Right atrium auricular region (tissue), 2 donors: ENCODE measurements at places on chromosomes 4 and X. TPM values are rescaled to one million over a fixed set of nuclear protein-coding genes. Genes with fewer than 3 reads are reported as not detected.

GRCh38 chr4:147594578-147594977, 22.6 kb upstream of the TMEM184C start:
- no peak for DNase-seq

DCAF4L1 gene
- not detected for total RNA-seq

DNA sequence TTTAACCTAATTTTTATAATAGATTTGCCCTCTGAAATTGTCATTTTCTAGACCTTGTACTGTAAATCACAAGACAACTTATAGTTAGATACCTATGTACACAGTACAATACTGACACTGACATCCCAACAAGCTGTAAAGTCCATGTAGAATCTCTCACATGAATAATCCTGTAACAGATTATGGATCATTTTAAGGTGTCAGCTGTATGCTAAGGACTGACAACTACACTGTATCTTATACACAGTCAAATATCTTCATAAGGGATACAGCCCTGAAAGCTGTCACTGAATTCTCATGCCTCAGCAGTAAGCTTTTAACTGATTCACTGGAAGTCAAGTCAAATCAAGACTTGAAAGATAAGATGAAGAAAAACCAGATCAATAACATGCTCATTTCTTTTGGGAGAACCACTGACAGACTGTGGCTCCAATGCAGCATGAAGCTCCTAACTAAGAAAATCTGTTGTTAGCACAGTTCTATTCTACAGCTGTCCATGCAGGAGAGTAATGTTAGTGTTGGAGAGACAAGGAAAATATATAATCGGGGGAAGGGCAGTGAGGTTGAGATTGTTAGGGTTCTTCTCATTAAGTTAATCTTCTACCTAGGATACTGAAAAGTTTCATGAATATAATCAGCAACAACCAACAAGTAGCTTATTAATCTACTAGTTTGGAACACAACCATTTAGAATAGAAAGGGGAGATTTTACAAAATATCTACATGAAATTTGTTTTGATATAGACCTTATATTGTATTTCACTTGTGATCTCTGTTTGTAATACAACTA, 612.0 kb downstream of the PCDH18 start:
- no peak for DNase-seq

- no peak for DNase-seq
Measured at GRCh38 chrX:107726816-107727534, 48.6 kb downstream of the TSC22D3 start.

DNA sequence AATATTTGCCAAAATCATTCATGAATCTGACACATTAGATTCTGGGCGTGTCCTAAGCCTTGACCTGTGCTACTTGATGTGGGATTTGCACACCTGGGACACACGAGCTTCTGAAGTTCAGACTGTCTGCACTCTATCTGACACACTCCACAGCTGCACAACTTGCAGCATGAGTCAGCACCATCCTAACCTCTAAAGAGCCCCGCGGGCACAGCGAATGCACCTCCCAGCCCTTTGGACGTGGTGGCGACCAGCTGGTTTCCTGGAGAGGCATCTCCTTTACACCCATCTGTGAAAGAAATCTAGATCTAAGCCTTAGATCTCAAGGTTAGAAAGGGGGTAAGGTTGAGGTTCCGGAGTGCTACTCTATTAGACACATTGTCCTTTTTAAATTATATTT, 69.2 kb downstream of the SORBS2 start:
- no peak for DNase-seq

RAI2 gene
- 29.6 TPM for total RNA-seq

XPNPEP2 gene
- 3.5 TPM for total RNA-seq

ASB9 gene
- total RNA-seq = 1.1 TPM

AADAT gene
- total RNA-seq = 1.6 TPM

GRCh38 chr4:66575008-66575696, 904.9 kb upstream of the EPHA5 start:
- DNase-seq = no peak

- no peak for DNase-seq
Measured at GRCh38 chrX:72107320-72107719, 24.4 kb downstream of the RTL5 start.

GRCh38 chr4:112002248-112002661, 143.0 kb upstream of the FAM241A start:
- no peak for DNase-seq

GRCh38 chr4:25938787-25939186, 24.8 kb downstream of the SMIM20 start:
- DNase-seq = peak; percentile 72

DNA sequence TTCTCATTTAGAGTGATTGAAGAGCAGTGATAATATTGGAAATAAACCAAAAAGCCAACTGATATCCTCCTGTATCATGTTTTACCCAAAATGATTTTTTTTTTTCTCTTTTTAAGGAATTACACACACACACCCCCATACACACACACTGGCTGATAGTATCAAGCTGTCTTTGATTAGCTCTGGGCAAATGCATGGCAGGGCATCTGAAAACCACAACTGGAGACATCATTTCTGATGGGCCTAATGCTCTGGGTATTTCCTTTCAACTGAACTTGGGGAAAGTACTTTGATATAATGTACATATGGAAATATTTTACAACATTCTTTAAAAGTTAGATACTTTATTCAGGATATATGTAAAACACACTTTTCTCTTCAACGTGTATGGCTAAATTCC, 14.2 kb upstream of the OSTC start:
- DNase-seq = no peak

NRK gene
- total RNA-seq = 2.3 TPM

DNA sequence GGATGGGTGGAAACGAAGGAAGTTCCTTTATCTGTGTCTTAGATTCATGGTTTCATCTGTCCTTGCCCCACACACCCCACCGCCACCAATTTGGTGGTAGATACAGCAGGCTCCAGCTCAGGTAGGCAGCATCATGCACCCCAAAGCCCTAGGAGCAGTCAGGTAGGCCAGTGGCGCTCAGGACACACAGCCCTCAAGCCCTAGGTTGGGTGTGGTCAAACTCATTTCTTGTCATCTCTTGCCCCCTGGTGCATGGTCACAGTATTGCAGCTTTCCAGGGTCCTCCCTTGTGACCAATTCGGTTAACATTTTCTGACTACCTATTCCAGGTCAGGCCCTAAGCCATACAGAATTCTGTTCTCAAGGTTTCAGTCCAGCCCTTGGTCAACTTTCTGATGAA, 14.5 kb upstream of the PRRG3 start:
- DNase-seq = no peak

DNA sequence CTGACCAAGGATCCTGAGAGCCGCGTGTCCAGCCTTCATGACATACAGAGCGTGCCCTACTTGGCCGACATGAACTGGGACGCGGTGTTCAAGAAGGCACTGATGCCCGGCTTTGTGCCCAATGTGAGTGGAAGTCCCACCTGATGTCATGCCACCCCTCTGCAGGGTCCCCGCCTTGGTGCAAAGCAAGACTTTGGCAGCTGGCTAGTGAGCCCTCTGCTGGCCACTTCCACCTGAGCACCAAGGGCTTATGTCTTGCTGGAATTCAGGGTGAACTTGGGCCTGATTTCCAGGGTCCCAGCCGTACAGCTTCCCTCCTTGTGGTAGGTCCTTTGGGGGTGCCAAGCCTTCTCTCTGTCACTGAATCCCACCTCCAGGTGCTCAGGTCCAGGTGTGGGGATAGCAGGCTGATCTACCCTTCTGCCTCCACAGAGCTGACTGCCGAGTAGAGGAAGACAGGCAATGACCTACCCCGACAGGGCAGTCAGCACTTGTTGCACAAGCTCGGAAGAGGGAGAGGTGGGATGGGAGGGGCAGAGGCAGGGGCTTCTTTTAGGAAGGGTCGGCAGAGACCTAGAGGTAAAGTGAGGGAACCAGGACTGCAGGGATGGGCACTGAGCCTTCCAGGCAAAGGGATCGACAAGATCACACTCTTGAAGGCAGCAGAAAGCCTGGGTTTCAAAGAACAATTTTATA, 248.1 kb downstream of the EVC2 start:
- no peak for DNase-seq

DNA sequence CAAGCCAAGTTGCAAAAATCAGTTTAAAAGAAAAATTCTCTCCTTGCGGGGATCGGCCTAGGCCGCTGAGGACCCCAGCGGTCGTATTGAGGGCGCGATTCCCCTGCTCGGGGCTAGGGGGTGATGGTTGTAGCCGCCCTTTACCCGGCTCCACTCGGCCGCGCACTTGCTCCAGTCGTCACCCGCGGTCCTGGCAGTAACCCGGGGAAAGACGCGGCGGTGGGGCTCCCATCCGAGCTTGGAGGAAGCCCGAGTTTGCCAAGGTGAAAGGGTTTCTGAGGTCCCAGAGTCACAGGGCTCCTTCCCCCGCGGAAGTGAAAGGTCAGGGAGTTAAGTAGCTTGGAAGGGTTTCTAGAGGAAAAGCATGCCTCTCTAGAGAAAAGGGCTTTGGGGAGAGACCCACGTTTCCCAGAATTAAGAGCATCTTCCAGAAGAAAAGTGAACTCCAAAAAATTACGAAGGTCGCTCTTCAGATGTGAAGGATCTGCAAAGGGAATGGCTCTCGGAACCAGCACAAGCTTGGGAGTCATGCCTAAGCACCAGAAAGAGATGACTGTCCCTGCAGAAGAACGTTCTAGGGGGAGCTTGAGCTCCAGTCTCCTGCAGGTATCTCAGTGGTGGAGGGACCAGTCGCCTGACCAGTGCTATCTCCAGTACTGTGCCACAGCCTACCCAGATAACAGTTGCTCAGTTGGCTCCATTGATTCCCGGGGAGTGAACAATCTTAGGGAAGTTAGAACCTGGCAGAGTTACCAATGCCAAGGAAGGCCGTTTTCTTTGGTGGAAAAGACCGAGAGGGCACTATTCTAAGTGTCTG, 875 bp downstream of the LAP3 start:
- DNase-seq = peak; percentile 65

SLC9A6 gene
- total RNA-seq = 16.3 TPM

GAGE12C gene
- total RNA-seq = not detected

DNA sequence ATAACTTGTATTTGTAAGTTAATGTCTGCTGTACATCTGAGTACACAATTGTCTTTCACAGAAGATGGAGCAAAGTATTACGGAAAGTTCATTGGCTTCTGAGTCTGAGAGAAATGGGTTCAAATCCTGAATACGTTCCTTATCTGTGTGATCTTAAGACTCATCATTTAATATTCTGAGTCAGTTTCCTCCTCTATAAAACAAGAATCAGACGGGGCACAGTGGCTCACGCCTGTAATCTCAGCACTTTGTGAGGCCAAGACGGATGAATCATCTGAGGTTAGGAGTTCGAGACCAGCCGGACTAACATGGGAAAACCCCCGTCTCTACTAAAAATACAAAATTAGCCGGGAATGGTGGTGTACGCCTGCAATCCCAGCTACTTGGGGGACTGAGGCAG, 57.8 kb downstream of the APBB2 start:
- no peak for DNase-seq

GRCh38 chrX:150150076-150150779, 211.9 kb upstream of the EOLA2 start:
- DNase-seq = no peak

GRCh38 chr4:182835006-182835740, 82.0 kb downstream of the DCTD start:
- DNase-seq = no peak

DNA sequence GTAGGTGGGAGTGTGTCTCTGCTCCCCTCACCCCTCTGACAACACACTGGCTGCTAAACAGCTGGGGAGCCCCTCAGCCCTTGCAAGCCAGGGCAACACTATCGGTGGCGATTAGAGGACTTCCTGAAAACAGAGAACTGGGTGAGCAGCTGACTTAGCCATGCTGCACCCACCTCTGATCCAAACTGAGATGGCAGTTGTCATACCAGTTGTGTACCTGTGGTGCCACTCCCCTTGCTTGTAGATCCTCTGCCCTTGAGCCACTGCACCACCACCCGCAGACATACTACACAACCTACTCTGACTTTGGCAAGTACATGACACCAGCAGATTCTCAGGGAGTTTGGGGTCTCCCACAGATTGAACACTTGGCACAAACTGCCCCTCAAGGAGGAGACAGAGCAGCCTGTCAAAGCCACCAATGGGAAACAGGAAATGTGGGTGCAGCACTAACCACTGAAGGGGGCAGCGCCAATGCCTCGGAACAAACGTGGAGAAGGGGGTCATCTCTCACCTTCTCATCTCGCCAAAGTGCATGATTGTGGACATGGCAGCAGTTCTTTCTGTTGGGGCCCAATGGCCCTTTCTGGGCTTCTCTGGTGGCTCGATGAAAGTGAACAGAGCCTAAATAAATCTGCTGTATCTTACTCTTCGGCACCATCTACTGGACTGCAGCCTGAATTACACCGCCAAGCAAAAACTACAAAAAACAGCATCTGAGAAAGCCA, 119.8 kb downstream of the NEK1 start:
- no peak for DNase-seq

SHISA3 gene
- 14.5 TPM for total RNA-seq

DNA sequence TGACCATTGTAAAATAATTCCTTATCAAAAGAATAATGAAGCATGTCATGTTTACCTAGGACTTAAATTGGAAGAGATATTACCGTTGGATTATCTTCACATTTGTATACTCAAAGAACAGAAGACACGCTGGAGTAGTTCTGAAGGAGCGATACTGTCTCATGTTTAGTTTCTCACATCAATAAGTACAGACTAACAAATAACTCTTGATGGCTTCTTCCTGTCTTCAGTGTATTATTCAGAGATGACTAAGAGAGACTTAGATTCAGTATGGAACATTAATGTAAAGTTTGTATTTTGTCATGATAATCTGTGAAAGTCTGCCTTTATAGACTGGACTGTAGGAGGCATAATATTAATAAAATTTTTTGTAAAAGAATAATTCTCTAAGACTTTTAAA, 72.7 kb downstream of the SPRY1 start:
- no peak for DNase-seq

CT83 gene
- total RNA-seq = not detected

FABP2 gene
- not detected for total RNA-seq

- no peak for DNase-seq
Measured at GRCh38 chr4:169902658-169903345, 123.4 kb downstream of the MFAP3L start.

MAGEA12 gene
- total RNA-seq = not detected

CABS1 gene
- not detected for total RNA-seq

DNA sequence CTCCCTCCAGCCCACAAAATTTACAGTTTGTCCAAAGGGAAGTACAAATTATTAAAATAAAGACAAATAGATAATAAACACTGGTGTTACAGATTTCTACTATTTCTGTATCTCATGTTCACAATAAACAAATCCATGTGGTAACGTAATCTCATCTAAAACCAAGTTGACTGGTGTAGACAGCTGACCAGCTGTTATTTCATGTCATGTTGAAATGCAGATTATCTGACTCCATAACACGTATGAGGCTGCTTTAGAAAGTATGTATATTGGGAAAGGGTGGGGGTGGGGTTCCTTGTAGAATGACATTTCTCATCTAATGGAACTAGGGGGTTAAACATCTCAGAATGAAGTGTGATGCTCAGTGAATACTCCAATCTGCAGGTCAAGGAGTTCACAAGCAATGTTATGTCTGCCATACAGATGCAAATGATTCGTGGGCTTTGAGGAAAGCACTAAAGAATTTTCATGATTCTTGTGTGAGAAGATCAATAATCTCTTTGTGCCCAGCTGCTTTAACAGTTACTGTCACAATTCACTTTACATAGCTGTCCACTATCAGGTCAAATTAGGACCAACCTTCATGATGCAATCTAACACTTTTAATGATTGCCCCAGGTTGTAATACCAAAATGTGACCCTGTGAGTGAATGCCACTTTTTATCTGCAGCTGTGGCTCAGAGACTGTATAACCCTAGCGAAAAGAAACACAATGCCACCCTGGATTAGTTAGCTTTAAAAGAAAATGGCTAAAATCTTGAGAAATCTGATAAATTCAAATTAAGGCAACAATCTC, 114.0 kb downstream of the ENOX2 start:
- DNase-seq = no peak

ETDB gene
- total RNA-seq = not detected

GRCh38 chr4:113869743-113870375, 108.3 kb upstream of the CAMK2D start:
- DNase-seq = no peak

TMEM131L gene
- 10.9 TPM for total RNA-seq
